NCI-H1092 treated with DMSO at 0.1 percent for 48 hours (cell line): ENCODE measurements at places on chromosomes 3 and 15.

DNA sequence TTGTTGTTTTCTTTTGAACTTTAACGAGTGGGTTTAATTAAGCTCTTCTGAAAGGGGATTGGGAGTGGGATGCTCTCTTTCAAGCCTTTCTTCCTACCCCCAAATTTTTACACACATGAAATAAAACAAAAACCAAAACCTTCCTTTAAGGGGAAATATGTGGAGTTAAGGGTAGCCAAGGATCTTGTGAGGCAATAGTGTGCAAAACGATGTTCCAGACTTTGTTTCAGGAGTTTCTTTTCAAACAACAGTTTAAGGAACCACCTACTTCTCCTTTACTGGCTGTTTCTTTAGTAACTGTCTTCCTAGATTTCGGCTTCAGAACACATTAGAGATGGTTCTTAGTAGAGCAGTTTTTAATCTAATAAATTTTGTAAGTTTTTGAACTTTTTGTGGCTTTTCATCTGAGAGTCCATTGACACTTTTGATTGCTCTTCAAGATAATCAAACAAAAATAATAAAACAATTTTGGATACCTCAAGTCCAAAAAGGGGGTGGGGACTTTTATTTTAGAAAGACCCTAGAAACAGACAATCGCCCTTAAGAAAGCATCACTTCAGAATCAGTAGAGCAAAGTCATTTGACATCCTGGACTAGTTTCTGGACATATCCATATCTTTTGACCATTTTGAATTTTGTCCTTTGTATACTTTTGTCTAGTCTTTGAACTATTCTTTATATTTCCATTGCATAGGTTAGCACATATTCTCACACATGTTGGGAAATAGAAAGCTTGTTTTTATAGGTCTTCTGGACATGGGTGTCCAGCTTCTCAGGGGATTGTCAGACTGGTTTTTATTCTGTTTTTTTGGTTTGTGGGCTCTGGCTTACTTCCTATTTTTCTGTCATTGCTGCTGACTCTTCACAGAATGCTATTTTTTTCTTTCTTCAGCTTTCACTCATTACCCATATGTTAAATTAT lies 6.0 kb downstream of the DIPK2A start:
- no peak for DNase-seq

DNA sequence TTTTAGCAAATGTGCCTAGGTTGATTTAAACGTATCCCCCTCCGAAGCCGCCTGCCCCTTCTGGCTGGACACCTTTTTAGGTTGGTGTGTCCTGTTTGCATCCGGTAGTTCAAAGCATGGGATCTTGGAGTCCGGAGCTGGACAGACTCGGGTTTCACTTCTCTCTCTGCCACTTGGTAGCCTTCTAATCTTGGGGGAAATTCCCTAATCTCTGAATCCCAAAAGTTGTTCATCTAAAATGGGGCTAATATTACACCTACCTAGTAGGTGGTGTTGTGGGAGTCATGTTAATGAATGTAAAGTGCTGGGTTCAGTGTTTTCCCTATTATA lies 760 bp downstream of the FANCI start:
- DNase-seq = no peak

DNA sequence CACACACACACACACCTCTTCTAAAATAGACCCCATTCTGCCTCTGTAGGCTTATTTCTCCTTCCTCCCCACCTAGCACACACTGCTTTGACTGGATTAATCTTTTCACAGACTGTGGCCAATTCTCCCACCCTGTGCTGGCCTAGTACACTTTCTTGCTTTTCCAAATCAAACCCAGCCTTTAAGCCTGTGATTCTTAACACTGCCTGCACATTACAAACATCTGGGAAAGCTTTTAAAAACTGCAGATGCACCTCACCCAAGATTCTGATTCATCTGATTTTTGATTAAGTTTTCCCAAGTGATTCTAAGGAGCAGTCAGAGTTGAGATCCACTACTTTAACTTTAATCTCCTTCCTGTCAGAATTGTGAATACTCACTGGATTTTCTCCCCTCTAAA lies 12.8 kb downstream of the CSNK1G1 start:
- DNase-seq = no peak

DNA sequence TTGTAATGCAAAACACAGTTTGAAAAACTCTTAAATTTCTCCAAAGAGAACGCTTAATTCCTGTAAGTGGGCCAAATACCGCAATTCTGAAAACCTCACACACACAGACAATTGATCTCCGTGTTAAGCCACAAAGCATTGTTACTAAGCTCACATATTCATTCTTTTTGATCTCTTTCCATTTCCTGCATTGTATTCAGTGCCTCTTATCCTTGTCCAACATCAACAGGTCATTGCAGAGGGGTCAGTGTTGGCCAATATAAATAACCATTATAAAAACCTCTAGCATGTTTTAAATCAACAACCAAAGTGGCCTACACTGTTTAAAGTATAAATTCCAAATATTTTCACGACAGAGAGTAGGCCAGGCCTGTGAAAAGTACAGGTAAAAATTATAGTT lies 171.1 kb downstream of the PDZRN3 start:
- DNase-seq = no peak

DNA sequence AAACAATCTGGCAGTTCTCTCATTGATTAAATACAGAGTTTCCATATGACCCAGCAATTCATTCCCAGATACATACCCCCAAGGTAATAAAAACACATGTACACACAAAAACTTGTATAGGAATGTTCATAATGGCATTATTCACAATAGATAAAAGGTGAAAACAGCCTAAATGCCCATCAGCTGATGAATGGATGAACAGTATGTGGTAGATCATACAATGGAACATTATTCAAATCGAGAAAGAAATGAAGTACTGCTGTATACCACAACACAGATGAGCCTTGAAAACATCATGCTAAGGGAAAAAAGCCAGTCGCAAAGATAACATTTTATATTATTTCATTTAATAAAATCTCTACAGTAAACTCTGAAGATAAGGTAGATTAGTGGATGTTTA lies 71.2 kb downstream of the SLTM start:
- no peak for DNase-seq

- DNase-seq = no peak
Observed at GRCh38 chr3:150811984-150812383, 49.0 kb upstream of the SIAH2 start.

DNA sequence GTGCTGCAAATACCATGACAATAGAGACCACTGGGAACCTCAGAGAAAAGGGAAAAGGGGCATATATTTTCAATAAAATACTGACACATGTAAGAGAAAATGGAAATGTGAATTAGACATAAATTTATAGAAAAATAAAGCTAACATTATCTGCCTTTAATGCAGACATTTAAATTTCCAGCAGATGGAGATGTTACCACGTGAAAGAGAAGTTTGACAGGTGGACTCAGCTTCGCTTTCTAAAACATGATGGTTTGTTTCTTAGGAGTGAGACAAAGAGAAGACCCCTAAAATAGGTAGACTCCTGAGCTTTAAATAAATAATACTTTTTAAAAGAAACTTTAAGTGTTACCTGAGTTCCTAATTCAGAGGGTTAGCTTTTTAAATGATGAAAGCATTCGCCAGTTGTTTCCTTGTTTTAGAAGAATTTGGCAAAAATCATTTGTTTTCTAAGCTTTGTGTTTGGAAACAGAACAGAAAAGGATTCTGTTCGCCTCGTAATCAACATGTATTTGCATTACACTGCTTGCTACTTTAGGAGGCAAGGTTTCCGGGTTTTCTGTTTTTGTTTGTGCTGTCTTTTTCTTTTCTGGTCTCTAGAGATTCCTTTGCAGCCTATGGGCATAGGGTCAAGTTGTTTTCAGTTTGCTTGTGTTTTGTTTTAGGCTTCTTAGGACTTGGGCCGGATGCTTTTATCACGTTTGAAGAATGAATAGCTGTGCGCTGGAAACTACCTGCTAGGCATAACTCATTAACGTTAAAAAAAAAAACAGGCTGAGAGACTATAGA lies 271.4 kb downstream of the THSD4 start:
- peak; percentile 22 for DNase-seq

DNA sequence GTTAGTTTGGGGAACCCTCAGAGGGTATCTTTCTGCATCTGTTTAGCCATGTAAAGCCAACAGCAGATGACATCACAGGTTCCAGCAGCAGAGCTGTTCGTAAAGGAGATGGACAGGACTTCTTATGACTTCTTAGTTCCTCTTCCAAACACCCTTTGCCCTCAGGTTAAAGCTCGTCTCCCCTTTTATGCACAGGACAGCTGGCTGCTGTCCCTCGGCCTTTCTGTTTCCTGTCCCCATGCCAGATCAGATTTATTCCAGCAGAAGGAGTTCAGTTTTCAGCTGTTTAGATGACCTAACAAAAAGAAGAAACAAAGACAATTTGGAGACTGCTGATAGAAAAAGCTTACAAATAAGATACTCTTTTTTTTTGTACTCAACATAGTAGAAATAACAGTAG lies 45.1 kb downstream of the SEC22A start:
- DNase-seq = no peak

GRCh38 chr3:23580096-23580713 lies 225.6 kb upstream of the UBE2E1 start:
- DNase-seq = no peak

- no peak for DNase-seq
Observed at GRCh38 chr3:197305854-197306253, 7.4 kb upstream of the DLG1 start.

DNA sequence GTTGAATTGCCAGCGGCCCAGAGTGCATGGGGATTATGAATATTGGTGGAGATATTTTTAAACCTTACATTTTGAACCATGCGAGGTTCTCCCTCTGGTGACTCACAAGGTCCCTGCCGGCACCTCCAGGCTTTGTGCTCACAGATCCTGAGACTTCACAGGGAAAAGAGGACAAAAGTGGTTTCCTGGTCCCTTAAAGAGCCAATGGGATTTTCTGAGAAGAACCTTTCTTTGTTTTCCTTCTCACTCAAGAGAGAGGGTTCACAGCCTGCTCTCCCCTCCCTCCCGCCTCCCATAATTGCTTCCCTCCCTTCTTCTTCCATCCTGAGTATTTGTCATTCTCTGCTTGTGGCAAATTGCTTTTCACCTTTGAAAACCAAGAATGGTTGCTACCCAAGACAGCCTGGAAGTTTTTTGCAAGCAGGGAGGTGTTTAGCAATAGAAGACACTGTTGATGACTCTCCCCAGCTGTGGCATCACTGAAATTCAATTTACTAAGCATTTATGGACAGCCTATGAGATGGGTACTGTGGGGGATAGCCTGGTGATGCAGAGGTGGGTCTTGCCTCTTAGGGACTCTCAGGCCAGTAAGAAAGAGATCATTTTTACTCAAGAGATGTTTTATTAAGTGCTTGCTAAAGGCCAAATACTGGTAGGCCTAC lies 76.6 kb downstream of the CPN2 start:
- no peak for DNase-seq

DNA sequence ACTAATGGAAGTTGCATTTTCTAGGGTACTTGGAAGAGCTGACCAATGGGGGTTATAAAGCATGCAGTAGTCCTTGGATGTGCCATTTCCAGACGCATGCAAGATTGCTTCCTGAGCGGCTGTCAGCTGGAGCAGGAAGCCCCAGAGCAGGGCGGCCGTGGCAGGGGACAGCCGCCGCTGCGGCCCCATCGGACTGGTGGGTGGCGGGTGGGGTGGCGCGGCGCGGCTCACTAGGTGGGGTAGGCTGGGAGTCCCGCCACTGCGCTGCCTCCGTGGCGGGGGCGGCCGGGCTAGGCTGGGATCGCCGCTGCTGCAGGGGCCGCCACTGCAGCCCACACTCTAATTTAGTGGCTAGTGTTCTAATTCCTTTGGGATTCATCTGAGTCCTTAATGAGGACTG lies 56.5 kb upstream of the FGF7 start:
- no peak for DNase-seq

GRCh38 chr15:62624547-62625378 lies 417.8 kb upstream of the TPM1 start:
- DNase-seq = no peak

GRCh38 chr3:108208831-108209230 lies 13.4 kb downstream of the IFT57 start:
- no peak for DNase-seq

DNA sequence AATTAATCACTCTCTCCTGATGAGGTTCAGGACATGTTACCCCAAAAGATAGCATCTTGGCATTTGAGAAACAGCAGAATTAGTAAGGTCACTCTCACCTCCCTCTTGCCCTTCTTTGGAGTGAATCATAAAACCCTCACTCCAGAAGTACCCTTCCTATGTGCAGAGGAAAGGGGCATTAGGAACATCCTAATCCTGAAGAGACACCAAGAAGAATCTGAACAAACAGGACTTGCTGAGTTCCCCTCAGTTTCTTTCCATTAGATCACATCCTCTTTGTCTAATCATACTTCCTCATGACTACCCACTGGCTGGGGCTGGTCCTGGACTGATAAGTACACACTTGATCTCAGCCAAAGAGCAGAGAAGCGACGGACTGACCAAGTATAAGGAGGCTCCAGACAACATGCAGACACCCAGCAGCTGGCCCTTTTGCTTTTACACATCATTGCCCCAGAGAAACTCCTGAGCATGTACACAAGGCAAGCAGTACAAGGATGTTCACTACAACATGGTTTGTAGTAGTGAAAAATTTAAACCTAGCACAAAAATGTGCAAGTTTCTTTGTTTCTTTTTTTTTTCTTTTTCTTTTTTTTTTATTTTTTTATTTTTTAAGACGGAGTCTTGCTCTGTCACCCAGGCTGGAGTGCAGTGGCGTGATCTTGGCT lies 15.0 kb upstream of the TM6SF1 start:
- no peak for DNase-seq

- peak; percentile 88 for DNase-seq
Observed at GRCh38 chr15:74598126-74598842, 17.4 kb upstream of the CLK3 start.

DNA sequence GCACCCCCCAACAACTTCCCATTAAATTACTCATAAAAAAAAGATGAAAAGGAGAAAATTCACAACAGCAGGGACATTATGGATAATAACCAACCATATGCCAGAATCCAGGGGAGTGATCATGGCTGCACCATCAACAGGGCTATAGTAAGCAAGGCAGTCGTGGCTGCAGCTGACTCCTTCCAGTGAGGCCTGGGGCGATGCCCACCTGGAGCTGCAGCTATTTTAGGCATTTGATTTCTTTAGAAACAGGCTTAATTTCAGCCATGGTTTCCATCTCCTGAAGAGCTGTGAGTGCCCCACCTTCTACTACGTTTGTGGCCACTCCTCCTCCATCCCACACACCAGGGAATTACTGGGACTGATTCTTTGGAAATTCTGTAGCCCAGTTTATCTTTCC lies 84.0 kb downstream of the MINAR1 start:
- no peak for DNase-seq

- no peak for DNase-seq
Observed at GRCh38 chr3:129611812-129612533, 5.5 kb upstream of the PLXND1 start.

DNA sequence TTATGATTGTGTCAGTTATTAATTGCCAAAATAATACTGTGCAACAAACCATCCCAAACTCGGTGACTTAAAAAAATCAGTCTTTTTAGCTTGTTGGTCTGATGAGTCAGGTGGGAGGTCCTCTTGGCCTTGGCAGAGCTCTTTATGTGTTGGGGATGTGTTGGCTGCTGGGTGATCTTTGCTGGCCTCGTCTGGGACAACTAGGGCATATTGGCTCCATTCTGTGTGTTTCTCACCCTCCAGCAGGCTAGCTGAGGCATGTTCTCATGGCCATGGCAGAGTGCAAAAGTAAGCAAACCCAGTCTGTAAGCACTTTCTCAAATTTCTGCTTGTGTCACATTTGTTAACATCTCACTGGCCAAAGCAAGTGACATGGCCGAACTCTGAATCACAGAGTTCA lies 251.6 kb downstream of the RPLP1 start:
- no peak for DNase-seq
